ENCODE measurements at places on chromosomes 2 and 18.
A peak's percentile ranks its signal among the peaks of the same experiment; 100 is the strongest.

DNA sequence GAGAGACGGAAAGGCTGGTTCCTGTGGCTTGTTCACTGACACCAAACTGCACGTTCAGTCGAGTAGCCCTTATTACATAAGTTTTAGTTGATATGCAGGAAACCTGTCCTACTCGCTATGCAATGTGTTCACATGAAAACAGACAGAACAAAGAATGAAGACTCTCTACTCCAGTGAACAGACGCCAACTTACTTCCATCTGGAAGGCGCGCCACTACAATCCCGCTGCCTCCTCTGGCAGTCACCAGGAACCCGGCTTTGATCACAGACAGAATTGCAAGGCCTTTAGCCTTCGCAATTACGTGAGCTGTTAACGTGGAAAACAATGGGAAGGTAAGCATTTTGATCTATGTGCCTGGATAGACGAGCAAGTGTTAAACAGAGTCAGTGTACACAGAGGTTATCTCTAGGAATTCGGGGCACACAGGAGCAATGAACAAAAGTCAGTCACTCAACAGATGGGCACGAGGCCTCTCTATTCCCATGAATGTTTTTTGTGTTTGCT lies 14.2 kb downstream of the SH3YL1 start:
- DNase-seq: no peak

GRCh38 chr18:67854340-67854739 lies 337.8 kb upstream of the DSEL start:
- DNase-seq: no peak

DNA sequence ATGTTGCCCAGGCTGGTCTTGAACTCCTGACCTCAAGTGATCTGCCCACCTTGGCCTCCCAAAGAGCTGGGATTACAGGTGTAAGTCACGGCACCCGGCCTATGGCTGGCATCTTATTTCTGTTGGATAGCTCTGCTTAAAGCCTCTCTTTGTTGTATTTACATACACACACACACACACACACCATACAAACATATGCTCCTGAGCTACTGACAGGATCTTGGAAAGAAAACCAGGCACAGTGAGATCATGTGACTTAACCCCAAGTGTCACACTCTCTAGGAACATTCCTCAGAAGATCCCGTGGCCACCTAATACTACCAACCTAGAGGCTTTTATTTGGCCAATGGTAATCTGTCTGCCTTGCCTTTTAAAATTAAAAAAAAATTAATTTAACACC lies 85.1 kb upstream of the HAAO start:
- no peak for DNase-seq

GRCh38 chr2:43572244-43572643 lies 23.6 kb downstream of the THADA start:
- no peak for DNase-seq

GRCh38 chr2:29245742-29246382 lies 130.6 kb downstream of the CLIP4 start:
- peak; percentile 36 for DNase-seq

GRCh38 chr2:149527998-149528755 lies 59.4 kb downstream of the MMADHC start:
- no peak for DNase-seq

DNA sequence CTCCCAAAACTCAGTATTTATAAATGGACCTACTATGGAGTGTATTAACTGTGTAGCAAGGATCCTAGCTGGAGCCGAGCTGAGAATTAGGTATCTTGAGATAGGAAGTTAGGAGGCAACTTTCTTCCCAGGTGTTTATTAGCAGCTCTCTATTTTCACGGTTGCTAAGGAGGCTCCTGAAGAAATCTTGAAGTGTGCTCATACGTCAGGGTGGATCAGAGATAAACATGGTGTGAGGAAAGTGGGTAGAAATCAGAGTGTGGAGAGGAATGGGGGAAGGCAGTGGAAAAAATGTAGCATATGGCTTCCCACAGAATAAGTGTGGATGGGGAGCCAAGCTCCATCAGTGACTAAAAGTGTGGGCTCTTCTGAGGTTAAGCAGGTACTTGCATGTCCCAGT lies 104.3 kb downstream of the ABCA12 start:
- DNase-seq: no peak

Data from NB4 (cell line).